ENCODE measurements at places on chromosomes 3 and 15.

- no peak for DNase-seq
Observed at GRCh38 chr3:39577541-39577940, 110.1 kb downstream of the MOBP start.

DNA sequence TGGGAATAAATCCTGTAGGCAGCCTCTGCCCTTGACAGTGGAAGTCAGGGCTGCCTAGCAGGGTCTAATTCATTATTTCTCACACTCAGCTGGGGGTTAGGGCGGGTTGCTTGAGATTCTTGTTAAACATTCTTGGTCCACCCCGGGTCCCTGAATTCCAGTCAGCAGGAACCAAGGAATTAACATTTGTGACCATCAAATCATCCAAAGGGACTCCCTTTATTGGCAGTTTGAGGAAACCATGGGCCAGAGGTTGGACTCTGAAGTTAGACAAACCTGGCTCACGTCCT is 122.8 kb downstream of the EEFSEC start:
- DNase-seq, result no peak

GRCh38 chr3:179716226-179716625 is 63.4 kb downstream of the USP13 start:
- DNase-seq, result no peak

GRCh38 chr3:143831994-143832393 is 16.3 kb downstream of the SLC9A9 start:
- DNase-seq, result no peak

DNA sequence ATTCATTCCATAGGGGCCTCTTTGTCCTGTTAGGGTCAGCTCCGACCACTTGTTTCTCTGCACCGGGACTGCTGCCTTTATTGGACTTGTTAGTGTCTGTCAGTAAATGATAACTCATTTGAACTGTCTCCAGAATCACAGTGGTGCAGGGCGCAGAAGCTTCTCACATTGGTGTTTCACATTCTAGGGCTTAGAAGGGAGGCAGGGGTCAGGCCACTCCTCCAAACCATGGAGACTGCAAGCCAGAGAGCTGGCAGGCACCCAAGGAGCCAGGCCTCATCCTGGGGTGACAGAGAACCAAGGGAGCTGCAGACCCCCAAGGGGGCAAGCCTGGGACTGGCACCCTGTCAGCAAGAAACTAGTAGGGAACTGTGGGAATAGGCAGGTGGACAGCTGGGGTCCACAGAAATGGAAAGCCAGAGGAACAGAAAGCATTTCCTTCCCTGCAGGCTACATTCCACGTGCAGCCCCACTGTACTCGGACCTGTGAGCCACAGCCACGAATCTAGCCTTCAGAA is 49.1 kb downstream of the CCNL1 start:
- no peak for DNase-seq

DNA sequence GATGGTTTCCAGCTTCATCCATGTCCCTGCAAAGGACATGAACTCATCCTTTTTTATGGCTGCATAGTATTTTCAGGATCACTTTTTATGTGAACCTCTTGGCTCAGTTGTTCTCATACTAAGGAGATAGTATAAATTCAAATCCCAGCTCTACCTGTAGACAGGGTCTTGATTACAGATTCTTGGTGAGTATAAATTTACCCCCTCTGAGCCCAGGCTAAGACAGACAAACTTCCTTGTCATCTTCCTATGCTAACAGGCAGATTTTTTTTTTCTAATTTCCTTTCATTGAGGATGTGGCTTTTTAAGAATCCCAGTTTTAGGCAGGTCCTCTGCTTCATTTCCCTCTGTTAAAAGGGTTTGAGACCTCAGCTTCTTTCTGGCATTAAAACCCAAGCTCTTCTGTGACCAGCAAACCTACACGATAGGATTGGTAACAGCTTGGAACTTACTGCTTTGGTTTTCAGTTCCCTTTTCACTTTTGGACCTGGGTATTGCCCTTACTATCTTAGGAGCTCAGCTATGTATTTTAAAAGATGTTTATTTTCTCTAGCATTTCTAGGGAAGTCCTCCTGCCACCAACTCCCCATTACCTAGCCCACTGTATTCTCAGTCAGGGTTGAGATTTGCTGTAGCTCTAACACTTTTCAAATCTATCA is 72.5 kb downstream of the VPS8 start:
- DNase-seq, result no peak

- no peak for DNase-seq
Observed at GRCh38 chr3:86938416-86939105, 52.4 kb downstream of the VGLL3 start.
